ENCODE measurements at places on chromosomes 2 and 18. TPM values are rescaled to one million over a fixed set of nuclear protein-coding genes. Genes with fewer than 3 reads are reported as not detected.

Gene AQP12A
- total RNA-seq, result not detected

Gene IL18RAP
- total RNA-seq, result 0.22 TPM

Gene CIB4
- 0.83 TPM for total RNA-seq

Gene C2orf15
- total RNA-seq, result 5.7 TPM

Gene MEP1B
- total RNA-seq, result 0.20 TPM

Gene IMMT
- 66.9 TPM for total RNA-seq

Gene PCARE
- total RNA-seq, result 0.06 TPM

Gene ELP2
- total RNA-seq, result 167 TPM

Gene RBMS1
- total RNA-seq, result 69.4 TPM

Gene BCL11A
- total RNA-seq, result 29.5 TPM

Gene SP5
- total RNA-seq, result 5.5 TPM

Gene CCDC141
- total RNA-seq, result 3.9 TPM

Gene CYBRD1
- 108 TPM for total RNA-seq

Gene PIAS2
- total RNA-seq, result 42.2 TPM

Gene NYAP2
- total RNA-seq, result 3.7 TPM

Gene DPP4
- total RNA-seq, result 9.2 TPM

Gene ASB18
- 0.50 TPM for total RNA-seq

Gene AKAIN1
- total RNA-seq, result 1.9 TPM

Gene TWIST2
- total RNA-seq, result 3.4 TPM

Gene MOCOS
- 0.77 TPM for total RNA-seq

Gene MSTN
- total RNA-seq, result 1.4 TPM

Gene COLEC12
- total RNA-seq, result 282 TPM

Gene TLX2
- total RNA-seq, result not detected

Gene INHBB
- 2.8 TPM for total RNA-seq

Gene IAH1
- total RNA-seq, result 76.0 TPM

Gene RFTN2
- total RNA-seq, result 76.5 TPM

Gene GPR75
- 17.5 TPM for total RNA-seq
